ENCODE measurements at places on chromosomes 4 and X.

DNA sequence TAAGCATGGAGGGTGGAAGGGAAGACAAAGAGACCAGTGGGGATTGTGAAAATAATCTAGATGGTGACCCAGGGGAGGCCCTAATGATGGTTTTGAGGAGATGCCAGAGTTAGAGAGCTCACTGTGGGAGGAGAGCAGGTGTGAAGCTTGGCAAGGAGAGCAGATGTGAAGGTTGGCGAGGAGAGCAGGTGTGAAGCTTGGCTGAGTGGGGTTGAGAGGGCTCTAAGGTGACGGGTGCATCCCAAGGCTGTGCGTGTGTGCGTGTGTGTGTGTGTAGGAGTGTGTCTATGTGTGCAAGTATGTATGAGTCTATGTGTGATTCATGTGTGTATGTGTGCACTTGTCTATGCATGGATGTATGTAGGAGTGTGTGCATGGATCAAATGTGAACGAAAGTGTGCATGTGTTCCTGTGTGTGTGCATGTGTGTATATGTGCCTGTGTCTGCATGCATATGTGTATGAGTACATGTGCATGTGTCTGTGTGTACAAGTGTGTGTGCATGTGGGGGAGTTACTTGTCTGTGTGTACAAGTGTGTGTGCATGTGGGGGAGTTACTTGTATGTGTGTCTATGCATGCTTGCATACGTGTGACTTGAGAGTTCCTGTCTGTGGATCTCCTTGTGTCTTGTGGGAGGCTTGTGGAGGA, 72.0 kb downstream of the EVC start:
- no peak for DNase-seq

- no peak for DNase-seq
Measured at GRCh38 chrX:9062641-9063040, 28.7 kb upstream of the FAM9B start.

GRCh38 chr4:183129675-183130074, 30.6 kb downstream of the WWC2 start:
- DNase-seq: no peak

- no peak for DNase-seq
Measured at GRCh38 chr4:185772391-185773093, 39.5 kb downstream of the SORBS2 start.

- DNase-seq: no peak
Measured at GRCh38 chr4:152187693-152188092, 348.2 kb downstream of the FBXW7 start.

GRCh38 chr4:102116121-102116520, 229.2 kb downstream of the SLC39A8 start:
- DNase-seq: no peak

DNA sequence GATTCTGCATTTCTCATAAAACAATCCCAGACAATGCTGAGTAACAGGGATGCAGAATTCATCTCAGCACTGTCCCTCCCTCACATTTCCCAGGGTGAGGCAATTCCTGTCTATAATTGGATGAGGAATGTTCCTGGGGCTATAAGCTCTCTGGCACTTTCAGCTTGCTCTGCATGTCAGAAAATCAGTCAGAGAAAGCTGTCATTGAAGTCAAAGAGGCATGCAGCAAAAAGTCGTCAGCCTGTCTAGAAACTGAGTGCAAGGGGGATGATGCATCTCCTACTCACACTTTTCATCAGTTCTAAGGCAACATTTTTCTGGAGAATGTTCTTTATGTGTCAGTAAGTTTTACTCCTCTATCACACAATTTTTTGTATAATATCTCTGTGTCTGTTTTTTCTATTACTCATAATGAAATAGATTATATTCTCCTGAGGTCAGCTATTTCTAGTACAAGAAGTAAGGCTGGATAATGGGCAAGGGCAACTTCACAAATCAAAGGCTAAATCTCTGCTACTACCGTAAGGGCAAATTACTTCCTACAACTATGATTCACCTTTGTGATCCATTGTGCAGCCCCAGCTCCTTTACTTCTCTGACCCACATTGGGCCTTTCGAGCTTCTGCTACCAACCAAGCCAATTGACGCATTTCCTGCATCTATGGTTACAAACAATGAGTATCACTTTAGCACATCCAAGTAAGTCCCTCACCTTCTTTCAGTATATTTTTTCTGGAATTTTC, 56.0 kb downstream of the TASL start:
- DNase-seq: no peak

DNA sequence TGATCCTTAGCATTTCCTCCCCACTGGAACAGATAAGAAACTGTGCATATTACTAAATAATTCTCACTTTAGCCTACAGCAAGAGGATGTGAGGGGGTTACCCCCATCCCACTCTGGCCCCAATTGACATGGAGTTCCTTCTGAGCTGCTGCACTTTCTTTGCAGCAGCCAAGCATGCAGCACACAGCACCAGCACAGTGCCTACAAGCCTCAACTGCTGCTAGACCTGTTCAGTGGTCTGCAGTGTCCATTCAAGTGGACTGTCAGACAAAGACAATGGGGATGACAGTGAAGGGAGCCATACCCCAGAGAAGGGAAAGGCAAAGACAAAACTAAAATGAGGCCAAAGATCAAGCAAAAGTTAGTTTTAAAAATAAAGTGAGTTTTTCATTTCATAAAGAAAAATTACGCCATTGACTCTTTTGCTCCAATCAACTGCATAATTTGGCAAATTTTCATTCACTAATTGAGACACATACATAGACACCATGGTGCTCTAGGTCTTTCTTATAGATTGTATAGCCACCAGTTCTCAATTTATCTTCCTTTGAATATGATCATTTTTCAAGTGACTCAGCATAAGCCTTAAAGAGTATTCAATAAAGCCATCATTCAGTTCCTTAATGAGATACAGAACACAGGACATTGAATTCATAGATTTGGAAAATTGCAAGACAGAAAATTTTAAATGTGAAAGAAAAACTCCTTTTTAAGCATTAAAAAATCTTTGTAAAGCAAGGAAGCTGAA, 410.6 kb downstream of the HNRNPD start:
- DNase-seq: no peak

DNA sequence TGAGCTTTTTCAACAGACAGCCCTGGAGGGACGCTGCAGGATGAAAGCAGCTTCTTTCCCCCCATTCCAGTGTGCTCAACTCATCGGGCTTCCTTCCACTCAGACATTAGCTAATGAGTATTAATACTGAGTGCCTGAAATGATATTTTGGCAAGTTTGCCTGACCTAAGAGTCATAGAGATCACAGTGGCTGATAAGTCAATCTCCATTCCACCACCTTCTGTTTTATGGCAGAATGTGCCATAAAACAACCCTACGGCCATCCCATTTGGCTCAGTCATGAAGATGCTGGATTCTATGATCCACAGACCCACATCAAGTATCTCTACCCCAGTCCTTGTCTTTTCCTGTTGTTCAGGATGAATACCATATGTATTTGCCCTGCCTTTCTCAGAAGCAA, 48.3 kb upstream of the MAB21L2 start:
- DNase-seq: no peak

DNA sequence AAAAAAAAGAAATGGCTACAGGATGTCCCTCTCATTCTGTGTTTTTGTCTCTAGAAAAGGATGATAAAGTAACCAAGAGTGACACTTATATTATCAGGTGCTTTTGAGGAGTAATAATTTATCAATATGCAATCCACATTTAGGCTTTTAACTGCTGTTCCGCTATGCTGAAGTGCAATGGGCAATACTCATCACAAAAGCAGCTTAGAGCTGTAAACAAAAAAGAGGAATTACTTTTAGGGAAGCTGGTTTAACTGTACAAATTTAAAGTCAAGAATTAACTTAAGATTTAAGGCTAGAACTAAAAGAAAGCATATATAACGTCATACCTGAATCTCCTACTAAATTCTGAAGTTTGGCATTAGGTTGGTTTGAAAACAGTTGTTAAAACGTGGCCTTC, 93.5 kb upstream of the DDX3X start:
- no peak for DNase-seq

DNA sequence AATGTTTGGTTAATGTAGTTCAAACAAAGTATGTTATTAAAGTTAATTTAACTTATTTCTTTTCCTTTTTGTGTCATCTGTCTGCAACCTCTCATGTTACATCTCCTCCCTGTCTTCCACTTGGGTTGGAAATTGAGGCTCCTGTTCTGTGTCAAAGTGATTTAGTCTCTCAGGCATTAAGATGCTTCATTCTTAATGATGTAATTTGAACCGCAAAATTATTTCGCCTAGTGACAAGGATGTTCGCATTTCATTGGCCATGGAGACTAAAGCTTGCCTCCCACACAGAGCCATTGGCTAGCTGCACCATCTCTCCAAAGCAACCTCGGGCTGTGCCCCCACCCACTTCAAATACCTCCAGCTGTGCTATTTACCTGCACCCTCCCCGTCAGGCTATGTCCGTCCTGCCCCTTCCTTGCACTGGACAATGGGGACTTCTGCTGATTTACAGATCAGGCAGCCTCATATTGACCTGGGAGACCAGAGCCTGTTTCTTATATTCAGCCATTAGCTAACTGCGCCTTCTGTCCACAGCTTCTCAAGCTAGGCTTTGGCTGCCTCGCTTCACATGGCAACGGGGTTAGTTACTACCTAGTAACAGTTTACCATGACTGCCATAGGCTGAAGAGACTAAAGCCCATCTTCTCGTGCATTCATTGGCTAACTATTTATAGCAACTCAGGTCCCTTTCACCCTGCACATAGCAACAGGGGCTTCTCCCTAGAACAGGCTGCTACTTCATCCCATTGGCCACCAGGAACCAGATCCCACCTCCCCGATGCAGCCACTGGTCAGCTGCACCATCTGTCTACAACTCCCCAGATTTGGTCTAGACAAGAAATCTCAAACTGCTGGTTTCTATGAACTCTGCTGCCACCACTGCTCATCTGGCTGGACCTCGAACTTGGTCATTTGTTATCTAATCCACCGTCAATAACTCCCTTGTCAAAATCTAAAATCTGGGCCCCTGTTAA, 8.6 kb upstream of the ZNF157 start:
- peak; percentile 90 for DNase-seq

DNA sequence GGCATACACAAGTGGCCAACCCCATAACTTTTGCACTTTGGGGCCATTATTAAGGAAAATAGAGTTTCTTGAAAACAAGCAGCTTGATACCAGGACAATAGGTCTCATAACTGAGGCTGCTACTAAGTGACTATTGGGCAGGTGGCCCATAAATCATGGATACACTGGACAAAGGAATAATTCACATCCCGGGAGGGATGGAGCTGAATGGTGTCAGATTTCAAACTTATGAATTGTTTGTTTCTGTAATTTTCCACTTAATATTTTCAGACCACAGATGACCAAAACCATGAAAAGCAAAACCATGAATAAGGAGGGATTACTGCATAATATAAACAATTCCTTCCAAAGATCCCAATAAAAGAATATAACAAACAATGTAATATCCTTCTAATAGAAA, 114.4 kb downstream of the WDFY3 start:
- DNase-seq: no peak

GRCh38 chr4:186192066-186192612, 772 bp downstream of the CYP4V2 start:
- peak; percentile 51 for DNase-seq

- DNase-seq: no peak
Measured at GRCh38 chrX:2150722-2151121, 350.1 kb downstream of the DHRSX start.
